ENCODE measurements at places on chromosomes 16 and 17.

DNA sequence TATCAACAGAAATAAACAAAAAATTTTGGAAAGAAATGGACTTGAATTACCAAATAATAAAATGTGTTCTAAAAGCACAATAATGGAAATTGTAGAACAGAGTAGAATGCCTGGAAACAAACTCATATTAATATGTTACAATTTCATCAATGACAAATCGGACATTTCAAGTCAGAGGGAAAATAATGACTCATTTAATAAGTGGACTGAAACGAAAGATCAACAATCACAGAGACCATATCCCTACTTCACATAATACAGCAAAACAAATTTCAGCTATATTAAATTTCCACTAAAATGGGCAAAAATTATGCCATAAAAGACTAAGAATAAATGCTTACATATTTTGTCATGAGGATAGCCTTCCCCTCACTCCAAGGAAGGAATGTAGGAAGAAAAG is 25.7 kb downstream of the CDYL2 start:
- no peak for DNase-seq

DNA sequence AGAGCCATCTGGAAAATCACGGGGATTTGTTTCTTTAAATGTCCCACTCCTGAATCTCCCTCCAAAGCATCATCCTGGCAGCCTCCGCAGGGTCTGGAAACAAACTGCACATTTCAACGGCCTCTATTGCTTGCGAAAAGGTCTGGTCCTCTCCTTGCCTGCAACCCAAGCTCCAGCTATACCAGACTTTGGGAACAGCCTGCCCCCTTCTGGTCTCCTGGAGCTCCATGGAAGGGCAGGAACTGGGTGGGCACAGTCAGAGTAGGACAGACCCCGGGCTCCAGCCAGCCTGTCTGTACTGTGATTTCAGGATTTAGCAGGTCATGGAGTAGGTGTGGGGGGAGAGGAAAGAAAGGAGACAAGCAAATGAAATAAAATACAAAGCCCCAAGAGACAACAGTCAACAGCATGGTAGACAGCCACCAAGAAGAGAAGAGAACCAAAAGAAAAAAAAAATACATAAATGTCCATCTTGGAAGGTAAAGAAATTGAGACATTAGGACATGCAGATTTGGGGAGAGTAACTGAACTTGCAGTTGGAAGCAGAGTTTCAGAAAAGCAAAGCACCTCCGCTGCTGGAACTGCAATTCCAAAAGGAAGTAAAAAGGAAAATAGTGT is 2.7 kb downstream of the XYLT1 start:
- peak; percentile 25 for DNase-seq

- no peak for DNase-seq
These were observed 111.6 kb downstream of the GOSR1 start for GRCh38 chr17:30588798-30589247.

DNA sequence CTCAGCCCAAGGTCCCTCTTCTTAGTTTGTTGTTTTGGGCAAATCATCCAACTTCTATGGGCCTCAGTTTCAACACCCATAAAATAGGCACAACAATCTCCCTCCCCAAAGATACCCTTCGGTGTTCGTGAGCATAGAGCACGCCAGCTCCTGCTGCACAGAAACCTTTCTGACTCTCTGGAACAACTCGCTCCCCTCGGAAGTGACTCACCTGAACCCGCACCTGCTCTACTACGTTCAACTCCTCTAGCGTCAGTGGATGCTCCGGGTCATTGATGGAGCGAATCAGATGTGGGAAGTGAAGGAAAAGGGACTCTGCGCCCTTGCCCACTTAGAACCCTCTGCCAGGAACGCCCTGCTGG is 445 bp downstream of the CIAO2B start:
- peak; percentile 42 for DNase-seq

GRCh38 chr16:76653390-76654026 is 376.3 kb downstream of the CNTNAP4 start:
- no peak for DNase-seq

DNA sequence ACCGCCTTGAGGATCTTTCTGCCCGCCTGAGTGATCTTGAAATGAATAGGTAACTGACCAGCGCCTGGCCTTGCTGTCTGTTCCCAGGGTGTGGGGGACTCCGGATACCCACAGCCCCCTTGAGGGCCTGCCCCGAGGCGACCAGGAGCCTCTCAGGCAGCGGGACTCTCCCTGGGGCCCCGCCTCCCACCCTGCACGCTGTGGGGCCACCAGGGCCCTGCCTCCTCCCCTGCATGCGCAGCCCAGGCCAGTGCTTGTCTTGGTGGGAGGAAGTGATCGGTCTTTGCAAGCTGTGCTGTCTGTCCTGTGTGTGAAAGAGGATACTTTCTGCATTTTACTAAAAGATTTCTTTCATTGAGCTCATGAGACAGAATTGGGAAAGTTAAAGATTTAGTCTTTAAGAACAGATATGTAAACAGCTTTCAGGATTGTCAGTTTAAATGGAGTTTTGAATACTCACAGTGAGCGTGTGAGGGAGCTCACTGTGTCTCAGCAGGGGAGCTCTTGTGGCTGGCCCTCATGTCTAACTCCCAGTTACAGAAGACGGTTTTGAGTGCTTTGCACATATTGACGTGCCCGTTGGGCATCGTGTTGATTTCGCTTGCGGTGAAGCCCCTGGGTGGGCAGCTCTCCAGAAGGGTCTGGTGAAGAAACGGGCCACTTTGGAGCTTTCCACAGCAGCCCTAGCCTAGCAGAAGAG is 36.1 kb upstream of the CAPN15 start:
- no peak for DNase-seq

DNA sequence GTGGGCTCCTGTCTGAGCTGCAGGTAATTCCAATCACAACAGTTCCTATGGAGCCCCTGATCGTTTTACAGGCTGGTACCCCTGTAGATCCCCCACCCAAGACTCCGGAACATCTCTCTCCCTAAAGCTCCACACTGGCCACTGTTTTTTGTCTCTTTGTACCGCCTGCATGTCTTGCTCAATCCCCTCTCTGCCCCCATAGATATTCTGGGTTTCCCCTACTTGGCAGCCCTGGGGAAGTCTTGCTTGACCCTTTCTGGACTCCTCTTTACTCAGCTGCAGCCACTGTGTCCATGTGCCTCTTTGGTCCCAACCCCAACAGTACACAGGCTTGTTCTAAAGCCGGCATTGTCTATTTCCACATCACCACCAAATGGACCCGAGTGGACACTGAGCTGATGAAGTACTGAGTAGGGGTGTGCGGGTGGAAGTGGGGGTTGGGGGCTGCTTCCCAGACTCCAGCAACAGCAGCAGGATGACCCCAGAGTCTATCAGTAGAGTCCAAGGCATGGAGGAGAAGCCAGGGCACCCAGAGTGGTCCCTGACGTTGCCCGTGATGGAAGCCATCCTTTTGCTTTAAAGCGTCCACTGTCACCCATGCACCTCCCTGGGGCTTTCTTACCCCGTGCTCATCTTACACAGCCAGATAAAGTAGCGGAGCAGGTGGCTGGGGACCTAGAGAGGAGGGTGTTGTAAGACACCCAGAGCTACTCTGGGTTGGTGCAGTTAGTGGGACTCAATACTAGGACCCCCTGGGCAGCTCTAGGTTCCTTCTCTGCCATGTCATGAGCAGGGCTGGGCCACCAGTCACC is 6.4 kb downstream of the CD300LB start:
- no peak for DNase-seq

GRCh38 chr16:80666378-80667250 is 125.8 kb downstream of the DYNLRB2 start:
- no peak for DNase-seq

DNA sequence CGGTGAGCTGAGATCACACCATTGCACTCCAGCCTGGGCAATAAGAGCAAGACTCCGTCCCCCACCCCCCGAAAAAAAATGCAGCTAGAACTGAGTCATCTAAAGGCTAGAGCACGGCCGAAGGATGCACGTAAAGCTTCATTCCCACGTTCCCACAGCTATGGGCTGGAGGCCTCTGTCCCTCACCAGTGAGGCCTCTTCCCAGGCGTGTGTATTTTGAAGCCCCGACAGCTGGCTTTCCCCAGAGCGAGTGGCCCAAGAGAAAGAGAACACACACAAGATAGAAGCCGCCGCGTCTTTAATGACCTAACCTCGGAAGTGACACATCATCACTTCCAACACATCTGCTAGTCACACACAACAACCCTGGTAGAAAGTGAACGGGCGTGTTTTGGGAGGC is 6.6 kb upstream of the KCTD5 start:
- no peak for DNase-seq

DNA sequence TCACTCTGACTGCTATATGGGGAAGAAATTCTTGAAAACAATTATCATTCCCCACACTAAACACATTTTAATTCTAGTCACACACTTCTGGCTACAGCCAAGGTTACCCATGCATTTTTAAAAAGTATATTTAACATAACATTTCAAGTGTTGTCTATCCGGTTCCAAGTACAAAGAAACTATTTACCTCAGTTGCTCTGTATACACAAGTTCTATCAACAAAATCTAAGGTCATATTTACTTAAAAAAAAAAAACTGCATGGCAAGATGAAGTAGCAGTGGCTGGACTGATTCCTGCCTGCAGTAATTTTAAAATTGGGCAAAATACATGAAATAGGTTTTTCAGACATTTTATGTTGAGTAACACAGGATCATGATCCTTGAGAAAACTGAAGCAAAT is 155.9 kb upstream of the TOM1L1 start:
- no peak for DNase-seq

GRCh38 chr16:2808181-2808580 is 8.9 kb upstream of the PRSS21 start:
- no peak for DNase-seq

GRCh38 chr16:24524855-24525677 is 14.3 kb upstream of the RBBP6 start:
- DNase-seq: no peak

DNA sequence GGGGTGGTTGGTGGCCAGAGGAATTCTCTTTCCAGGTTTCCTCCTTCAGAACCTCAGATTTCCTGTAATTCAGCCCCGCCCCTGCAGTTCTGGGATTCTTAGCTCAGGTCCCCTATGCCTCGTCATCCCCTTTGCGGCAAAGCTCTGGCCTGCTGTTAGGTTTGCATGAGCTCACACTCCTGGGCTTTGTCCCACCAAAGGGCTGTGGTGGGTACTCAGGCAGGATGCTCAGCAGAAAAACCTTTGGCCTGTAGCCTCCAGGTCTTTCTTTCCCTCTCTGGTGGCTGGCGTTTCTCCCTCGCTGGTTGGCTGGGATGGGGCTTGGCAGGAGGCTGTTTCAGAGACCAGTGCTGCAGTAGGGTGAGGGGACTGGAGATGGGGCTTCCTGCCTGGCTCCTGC is 9.6 kb upstream of the PLEKHG4 start:
- DNase-seq: no peak

DNA sequence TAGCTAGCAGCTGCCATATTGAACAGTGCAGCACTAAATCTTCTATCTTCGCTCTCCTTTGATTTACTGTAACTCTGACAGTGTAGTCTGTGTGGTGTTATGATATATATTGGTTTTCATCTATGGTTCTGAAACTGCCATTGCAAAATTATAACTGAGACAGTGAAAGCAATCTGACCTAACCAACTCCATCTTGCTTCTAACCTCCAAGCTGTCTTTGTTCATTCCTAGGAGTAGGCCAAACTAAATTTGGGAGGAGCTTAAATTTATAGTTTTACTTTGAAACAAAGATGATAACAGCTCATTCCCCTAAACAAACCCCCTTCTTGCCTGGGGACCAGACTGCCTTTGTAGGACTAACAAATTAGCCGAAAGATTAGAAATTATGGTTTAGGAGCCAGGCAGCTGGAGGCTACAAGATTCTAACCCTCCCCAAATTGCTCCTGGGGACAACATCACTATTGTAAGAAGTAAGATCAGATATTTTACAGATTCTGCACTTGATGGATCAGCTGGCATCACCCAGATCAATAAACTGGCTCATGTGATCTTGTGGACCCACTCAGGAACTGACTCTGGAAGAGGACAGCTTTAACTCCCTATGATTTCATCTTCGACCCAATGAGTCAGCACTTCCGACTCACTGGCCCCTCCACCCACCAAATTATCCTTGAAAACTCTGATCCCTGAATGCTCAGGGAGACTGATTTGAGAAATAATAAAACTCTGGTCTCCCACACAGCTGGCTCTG is 47.0 kb upstream of the FBXO47 start:
- peak; percentile 32 for DNase-seq

DNA sequence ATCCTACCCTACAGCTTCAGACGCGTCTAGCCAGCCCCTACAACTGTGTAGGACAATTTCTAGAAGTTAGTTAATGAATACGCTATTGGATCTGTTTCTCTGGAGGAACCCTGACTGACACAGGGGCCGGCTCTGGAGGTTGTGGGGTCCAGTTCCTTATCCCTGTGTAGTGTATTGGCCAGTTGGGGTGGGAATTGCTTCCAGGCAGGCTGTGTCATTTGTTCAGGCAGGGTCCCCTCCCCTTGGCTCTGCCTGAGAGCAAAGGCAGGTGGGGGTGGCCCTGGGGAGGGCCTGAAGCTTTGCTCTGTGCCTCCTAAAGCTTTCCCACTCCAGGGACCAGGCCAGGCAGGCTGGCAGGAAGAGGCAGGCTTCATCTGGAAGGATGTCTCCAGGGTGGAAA is 11.7 kb upstream of the CETP start:
- no peak for DNase-seq

GRCh38 chr17:15124264-15124595 is 140.9 kb downstream of the PMP22 start:
- DNase-seq: no peak

DNA sequence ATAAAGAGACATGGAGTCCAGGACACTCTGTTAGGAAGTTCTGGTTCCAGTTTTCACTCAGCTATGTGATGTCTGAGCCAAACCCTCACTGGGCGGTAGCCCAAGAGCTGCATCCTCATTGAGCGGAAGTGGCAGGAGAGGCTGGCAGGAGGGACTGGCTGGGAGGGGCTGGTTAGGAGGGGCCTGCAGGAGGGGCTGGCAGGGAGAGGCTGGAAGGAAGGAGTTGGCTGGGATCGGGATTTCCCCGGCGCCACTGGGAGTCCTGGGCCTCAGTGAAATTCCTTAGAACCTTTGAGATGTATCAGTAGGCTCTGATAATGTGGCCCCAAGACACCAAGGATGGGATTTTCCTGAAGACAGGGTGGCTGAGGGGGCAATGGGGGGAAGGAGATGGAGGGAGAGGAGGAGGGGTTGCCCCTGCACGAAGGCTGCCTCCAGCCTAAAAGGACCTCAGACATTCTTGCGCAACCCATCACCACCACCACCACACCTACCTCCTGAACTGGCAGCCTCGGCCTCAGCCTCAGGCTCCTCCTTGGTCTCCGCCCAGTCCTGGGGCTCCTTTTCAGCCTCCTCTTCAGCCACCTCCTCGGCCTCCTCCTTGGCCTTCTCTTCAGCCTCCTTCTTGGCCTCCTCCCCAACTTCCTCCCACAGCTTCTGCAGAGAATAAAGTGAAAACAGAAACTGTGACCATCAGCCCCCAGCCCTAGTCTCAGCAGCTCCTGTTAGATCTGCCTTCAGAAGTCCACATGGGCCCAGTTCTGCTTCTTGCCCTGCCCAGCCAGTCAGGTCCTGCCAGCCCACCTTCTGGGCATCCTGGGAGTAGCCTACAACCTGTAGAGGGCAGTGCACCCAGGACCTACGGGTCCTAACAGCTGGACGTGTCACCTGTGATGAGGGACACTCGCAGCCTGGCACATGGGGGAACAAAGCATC is 31.7 kb downstream of the CNGB1 start:
- DNase-seq: peak; percentile 82
